ENCODE measurements at places on chromosomes 11 and 22.
A peak's percentile ranks its signal among the peaks of the same experiment; 100 is the strongest.

- peak; percentile 23 for DNase-seq
Measured at GRCh38 chr11:72482211-72482812, 48.0 kb upstream of the CLPB start.

DNA sequence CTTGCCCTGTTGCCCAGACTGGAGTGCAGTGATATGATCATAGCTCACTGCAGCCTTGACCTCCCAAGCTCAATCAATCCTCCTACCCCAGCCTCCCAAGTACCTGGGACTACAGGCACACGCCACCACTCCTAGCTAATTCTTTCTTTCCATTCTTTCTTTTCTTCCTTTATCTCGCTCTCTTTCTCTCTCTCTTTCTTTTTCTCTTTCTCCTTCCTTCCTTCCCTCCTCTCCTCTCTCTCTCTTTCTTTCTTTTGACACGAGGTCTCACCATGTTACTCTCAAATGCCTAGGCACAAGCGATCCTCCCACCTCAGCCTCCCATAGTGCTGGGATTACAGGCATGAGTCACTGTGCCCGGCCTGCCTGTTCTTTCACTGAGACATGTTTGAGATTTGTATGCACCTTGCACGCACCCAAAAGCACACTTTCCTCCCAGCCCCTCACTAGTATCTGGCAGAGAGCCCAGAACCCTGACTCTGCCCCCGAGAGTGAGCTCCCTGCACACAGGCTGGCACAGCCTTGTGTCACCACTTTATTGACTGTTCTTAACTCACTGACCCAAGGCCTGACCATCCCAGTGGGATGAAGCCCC lies 56.8 kb downstream of the CD6 start:
- no peak for DNase-seq

GRCh38 chr22:36329254-36330078 lies 58.3 kb downstream of the MYH9 start:
- DNase-seq, result peak; percentile 79

- DNase-seq, result no peak
Measured at GRCh38 chr11:57290288-57290687, 34.5 kb downstream of the TNKS1BP1 start.

GRCh38 chr11:19632499-19632834 lies 80.2 kb upstream of the NAV2 start:
- no peak for DNase-seq

DNA sequence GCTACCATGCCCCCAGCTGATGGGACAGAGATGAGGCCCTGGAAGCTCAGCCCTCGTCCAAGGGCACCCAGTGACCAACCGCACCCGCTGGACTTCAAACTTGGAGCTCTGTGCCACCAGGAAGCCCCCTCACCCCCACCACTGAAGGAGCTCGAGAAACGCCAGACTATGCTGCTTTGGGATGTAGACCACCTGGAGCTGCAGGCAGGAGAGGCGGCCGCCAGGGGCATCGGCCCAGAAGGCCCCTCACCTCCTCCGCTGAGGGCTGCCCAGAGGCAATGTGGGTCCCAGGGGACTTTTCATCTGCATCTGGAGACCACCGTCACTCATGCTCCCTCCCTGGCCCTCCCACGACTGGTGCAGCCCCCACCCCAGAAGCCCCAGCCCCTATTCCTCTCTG lies 28.3 kb downstream of the CDKN1C start:
- no peak for DNase-seq

GRCh38 chr11:16973338-16973964 lies 40.8 kb downstream of the PLEKHA7 start:
- no peak for DNase-seq

- DNase-seq, result no peak
Measured at GRCh38 chr11:36586543-36586942, 7.8 kb upstream of the IFTAP start.

DNA sequence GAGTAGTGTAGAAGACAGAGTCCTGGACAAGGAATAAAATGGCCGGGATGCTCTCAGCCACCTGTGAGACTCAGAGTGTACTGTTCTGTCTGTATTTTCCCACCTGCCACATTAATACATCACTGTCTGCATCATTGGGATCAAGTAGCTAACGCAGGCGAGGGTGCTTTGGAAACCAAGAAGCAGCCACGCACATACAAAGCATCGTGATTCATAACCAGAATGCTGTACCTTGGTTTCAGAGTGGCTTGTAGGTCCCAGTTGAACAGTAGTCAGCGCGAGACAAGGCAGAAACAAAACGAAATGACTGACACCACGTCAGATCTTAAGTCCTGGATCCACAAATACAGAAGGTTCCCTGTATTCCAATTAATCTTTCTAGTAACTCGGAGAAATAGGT lies 198.3 kb downstream of the GRIK4 start:
- DNase-seq, result no peak

DNA sequence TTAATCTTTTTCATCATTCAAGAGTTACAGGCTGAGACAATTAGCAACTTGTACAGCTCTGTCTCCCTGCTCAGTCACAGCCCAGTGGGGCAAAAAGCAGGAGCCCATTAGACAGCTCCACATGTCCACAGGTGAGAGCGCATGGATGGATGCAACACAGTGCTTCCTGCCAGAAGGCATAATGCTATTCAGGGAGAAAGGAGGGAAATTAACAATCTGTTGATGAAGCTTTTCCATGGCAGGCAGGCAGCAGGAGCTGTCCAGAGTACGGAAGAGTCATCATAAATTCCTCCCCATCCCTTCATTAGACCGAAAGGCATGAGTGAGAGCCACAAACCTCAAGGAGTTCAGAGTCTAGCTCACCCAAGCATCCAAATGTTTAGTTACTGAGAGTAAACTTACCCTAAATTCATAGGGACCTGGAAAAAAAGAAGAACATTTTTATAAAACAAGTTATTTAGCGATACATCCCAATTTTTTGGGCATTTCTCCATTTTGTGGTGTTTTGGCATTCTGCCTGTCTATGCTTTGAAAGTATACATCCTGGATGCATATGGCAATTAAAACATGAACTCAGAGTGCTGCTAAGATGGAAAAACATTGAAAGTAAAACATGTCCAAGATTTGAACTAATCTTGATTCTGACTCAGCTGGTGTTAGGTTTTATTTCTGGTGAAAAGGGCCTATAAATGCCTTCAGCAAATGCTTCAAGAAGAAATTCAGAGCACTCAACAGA lies 428.1 kb downstream of the OPCML start:
- DNase-seq, result no peak

DNA sequence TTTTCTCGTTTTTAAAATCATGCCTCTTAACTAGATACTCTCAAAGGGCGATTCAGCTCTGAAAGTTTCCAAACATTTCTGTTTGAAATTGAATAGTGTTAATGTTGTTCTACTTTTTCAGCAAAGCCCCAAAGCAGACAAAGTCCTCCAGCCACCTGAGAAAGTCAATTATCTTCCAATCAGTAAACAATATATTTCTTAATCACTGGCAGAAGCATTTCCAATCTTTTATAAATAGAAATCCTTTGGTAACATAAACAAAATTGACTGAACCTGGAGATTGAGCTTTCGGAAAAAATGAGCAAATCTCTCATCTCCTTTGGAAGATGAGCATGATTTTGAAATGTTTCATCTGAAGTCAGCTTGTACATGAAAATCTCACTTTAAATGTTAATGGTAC lies 84.4 kb upstream of the FIBIN start:
- DNase-seq, result no peak

DNA sequence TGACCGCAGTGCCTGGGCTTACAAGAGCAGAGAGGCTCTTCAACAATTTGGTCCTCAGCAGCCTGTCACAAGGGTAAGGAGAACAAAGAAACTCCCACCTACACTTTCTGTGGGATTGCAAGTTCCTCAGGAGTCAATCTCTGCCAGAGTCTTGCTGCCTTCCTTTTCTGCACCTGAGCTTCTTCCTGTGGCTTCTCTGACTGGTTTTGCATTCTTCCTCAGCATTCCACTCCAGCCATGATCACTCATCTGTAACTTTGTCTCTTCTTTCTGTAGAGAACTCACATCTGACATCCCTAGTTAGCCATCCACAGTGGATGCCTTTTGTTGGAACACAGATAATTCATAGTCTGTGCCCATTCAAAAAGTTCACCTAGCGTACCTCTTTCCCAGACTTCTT lies 14.2 kb upstream of the OR6A2 start:
- DNase-seq, result no peak

- DNase-seq, result no peak
Measured at GRCh38 chr11:112537846-112538330, 277.2 kb upstream of the PLET1 start.

- DNase-seq, result no peak
Measured at GRCh38 chr22:49139492-49140151, 688.1 kb downstream of the BRD1 start.

- no peak for DNase-seq
Measured at GRCh38 chr11:16028419-16028818, 327.9 kb downstream of the SOX6 start.

DNA sequence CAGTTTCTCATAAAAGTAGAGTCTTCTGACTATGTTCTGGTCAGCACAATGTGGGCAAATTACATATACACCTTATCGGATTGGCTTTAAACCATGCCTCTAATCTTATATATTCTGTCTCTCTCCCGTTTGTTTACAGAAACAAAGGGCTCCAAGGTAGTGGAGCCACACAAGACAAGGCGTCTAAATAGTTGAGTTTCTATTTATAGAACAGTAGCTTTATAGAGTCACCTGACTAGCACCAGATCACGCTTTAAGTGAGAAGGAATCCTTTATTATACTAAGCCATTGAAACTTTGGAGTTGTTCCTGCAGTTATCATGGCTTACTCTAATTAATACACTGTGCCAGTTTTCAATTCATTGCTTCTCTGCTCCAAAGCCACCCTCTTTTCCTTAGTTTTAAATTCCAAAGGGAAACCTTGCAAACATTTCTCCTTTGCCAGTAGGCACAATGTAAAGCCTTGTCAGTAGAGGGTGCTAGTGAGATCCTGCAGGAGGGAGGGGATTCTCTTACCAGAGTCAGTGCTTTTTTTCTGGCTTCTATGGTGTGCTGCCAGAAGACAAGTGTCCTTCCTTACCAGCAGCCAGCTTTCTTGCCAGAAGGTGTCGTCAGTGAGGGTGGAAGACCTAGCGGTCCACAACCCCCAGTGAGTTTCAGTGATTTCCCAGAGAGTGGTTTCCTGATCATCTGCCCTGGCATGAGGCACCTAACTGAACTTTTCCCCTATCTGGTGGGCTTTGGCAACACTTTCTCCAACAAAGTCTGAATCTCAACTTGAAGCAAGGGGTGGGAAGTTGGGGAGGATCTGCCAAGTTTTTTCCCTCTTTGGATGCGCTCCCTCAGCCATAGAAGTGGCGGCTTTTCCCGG lies 71.7 kb downstream of the RAB38 start:
- DNase-seq, result no peak

GRCh38 chr22:40826984-40827741 lies 8.0 kb upstream of the SLC25A17 start:
- no peak for DNase-seq

DNA sequence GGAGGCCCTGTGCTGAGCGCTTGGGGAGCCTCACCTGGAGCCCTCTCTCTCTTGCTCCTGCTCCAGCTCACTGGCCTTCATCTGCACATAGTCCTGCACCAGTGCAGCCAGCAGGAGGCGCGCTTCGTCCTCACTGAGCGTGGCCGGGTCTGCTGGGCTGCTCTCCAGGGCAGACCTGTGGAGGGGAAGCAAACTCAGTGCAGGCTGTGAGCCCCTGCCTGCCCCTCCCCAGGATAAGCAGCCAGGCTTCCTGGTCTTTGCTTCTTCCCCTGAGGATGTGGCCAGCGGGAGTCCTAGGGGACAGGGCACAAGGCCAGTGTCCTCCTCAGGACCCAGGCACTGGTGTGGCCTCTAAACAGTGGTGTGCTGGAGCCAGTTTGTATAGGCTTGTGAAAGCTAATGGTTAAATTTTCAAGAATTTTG lies 2.2 kb downstream of the CALCA start:
- no peak for DNase-seq

GRCh38 chr22:46001046-46001425 lies 24.1 kb upstream of the WNT7B start:
- no peak for DNase-seq

- DNase-seq, result no peak
Measured at GRCh38 chr11:70740488-70740851, 342.1 kb downstream of the CTTN start.

GRCh38 chr22:50151571-50152537 lies 18.7 kb upstream of the PANX2 start:
- no peak for DNase-seq

DNA sequence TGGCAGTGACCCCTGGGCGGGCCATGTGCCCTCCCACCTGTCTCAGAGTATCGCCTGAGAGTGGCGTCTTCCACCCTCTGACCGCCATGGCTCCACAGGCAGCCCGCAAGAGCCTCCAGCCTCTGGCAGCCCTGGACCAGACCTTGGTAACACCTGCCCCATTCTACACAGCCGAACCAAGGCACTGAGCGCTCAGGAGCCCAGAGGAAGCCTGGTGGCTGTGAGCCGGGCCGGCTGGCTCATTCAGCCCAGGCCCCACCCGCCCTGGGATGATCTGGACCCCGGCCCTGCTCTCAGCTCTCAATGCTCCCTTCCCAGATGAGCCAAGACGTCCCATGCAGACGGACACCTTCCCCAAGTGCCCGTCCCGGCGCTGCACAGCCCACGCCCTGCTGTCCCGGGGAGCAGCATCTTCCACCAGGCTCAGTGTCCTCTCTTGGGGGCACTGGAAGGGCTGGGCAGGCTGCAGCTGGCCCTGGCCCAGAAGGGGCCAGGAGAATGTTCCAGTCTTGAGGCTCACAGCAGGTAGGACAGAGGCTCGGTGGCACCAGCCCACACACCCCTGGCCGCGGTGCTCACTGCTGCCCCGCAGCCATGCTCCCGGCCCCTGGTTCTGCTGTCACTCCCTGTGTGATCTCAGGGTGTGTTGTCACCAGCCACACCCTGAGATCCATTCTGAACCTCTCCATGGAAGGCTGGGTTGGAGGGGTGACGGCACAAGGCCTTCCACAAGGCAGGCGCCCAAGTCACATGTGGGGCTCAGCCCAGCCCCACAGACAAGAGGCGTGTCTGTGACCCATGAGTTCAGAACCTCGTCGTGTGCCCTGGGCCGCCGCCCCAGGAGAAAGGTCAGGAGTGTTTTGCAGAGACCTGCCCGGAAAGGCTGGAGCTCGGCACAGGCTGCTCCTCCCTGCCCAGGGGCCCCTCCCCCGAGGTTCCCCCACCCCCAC lies 24.2 kb upstream of the PPARA start:
- no peak for DNase-seq

DNA sequence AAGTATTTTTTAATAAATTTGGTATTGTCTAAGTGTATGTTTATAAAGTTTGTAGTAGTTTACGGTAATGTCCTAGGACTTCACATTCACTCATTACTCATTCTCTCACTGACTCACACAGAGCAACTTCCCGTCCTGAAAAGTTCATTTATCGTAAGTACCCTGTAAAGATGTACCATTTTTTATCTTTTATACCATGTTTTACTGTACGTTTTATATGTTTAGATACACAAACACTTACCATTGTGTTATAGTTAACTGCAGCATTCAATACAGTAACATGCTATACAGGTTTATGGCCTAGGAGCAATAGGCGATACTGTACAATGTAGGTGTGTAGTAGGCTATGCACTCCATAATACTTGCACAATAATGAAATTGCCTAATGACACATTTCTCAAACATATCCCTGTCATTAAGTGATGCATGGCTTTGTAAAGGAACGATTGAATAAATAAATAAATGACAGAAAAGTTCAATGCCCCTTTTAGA lies 12.5 kb upstream of the CARD18 start:
- no peak for DNase-seq
